ENCODE measurements at places on chromosomes 7 and 10.

- no peak for DNase-seq
Measured at GRCh38 chr10:115777646-115778045, 495.4 kb downstream of the GFRA1 start.

DNA sequence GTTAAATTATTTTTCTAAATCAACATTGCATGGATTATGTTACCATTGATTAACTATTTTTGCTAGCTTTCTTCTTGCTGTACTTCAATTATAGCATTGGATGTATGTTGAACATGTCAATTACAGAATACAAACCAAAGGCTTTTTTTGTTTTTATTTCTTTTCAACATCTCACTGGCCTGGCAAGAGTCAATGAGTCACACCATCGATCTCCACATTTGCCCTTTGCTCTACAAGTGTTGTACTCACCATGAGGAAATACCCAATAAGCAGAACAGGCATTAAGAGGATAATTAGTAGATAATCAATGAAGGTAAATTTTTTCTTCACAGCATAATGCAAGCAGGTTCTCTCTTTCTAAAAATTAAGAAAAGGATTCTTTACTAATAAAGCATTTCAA is 23.3 kb downstream of the ANKRD22 start:
- DNase-seq: no peak

GRCh38 chr10:104441329-104442000 is 87.8 kb downstream of the CFAP58 start:
- DNase-seq: no peak

GRCh38 chr7:100166317-100166940 is 2.0 kb downstream of the GAL3ST4 start:
- DNase-seq: no peak

GRCh38 chr10:101566333-101567164 is 21.5 kb downstream of the POLL start:
- DNase-seq: no peak

DNA sequence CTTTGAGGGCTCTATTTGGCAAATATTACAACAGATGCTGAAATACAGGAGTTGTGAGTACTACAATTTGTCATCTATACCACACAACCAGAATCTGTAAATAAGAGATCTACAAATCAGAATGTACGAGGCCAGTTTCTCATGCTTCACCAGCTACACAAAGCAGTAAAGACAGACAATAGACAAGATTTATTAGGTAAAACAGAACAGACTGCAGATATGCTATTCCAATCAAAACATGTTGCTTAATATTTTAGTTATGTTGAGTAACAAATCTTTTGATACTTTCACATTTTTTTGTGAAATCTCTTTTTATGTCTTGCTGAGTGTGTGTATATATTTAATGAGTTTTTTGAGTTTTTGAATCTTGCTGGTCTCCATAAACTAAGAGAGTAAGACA is 109.1 kb downstream of the CHCHD3 start:
- DNase-seq: no peak

GRCh38 chr7:158415316-158415715 is 172.3 kb downstream of the PTPRN2 start:
- DNase-seq: no peak

DNA sequence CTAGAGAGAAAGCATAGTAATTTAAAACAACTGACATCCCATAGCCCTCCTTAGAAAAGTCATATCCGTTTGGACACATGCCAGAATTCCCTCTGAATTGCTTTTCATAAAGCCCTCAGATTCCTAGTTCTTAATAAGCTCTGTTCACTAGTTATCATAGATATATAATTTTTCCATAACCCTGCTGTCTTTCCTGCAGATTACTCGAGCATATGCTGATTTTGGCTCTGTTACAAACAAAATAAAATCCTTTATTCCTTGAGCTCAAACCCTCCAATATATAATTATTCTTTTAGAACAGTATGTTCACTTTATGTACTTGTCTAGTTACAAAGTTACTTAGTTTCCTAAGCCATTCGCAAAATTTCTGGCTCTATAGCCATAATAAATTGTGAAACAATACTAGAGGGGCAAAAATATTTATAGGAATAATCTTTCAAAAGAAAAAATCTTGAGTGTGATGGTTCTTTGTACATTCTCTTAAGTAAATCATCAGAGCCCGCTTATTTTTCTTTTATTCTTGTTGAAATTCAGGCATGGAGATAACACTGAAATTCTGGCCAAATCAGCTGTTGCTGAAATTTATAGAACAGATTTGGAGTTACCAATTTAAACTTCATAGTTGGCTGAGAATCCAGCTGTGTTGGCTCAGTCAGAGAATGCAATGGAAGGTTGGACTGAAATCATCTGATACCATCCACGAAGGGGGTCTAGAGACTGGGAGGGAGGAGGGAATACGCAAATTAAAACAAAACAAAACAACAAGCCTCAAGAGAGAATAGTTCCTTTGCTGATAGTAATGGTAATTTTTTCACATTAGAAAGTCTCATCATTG is 146.1 kb upstream of the TMEM196 start:
- no peak for DNase-seq

DNA sequence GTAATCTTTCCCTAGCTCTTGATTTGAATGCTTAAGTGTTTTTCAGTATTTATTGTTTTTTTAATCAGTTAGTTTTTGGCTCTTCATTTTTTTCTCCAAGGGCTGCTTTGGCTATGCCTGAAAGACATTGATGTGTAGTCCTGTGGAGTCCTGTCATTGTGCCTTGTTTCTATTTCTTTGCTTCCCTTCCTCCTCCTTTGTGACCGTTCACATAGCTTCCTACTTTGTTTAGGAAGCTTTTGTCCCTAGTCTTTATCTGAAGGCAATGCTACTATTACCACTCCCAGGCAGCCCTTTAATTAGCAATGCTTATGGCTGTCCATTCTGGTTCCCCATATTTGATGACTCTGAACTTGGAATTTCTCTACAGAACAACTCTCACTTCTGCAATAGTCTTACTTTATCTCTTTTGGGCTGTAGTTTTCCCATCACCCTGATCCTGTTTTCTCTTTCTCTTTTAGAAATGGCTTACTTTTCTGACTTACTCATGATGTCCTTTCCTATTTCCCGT is 39.9 kb downstream of the ADCYAP1R1 start:
- DNase-seq: no peak

GRCh38 chr10:24951201-24952142 is 934 bp downstream of the PRTFDC1 start:
- DNase-seq: no peak

- no peak for DNase-seq
Measured at GRCh38 chr7:32670110-32671025, 175.1 kb downstream of the AVL9 start.

- no peak for DNase-seq
Measured at GRCh38 chr10:116947841-116948529, 57.0 kb downstream of the SHTN1 start.

DNA sequence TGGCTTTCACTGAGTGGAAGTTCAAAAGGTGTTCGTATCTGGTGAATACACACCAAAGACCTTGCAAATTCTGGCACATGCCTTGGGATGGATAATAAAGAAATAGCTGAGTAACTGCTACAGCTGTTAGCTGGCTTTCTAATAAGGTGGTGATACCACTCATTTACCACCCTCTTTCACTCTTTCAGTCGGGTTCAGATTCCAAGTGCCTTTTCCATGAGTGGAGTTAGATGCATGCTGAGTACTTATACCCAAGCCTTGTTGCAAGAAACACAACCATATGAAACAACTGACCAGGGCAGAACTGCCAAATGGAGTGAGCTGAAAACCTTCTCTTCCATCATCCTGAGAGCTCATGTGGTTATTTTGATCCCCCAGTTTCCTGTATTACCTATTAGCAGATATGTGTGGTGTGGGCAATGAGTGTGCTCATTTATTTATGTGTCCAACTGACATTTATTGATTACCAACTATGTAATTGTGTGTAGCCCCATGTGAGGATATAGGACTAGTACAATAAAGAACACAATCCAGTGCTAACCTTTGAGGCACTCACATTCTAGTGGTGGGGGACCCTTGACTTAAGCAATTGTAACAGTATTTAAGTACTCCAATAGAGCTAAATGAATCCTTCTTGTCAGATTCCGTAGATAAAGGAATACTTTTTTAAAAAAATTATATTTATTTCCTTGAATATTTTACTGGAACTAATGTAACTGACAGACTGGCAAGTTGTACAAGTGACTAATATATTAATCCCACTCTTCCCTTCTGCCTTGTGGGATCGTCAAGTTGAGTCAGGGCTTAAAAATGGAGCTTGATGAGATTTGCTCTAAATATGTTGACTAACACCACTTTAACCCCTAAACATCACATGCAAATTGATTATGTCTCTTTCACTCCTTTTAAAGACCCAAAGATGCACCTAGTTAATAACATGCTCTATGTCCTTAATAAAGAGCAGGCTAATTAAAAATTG is 124.7 kb downstream of the ARID5B start:
- DNase-seq: no peak

DNA sequence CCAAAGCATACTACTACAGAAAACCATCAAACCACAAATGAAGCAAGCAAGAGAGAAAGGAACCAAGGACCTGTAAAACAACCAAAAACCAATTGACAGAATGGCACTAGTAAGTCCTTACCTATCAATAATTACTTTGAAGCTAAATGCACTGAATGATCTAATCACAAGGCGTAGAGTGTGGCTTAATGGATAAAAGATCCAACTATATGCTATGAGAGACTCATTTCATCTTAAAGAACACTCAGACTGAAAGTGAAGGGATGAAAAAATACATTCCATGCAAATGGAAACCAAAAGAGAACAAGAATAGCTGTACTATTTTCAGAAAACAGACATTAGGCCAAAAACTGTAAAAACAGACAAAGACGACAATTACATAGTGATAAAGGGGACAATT is 70.7 kb downstream of the CRPPA start:
- DNase-seq: no peak

GRCh38 chr10:126204320-126204719 is 184.0 kb downstream of the ADAM12 start:
- no peak for DNase-seq

- DNase-seq: no peak
Measured at GRCh38 chr10:15464381-15464780, 93.3 kb upstream of the FAM171A1 start.

- no peak for DNase-seq
Measured at GRCh38 chr10:47123716-47124288, 176.2 kb upstream of the GDF10 start.

- DNase-seq: no peak
Measured at GRCh38 chr7:113677811-113678210, 241.0 kb downstream of the PPP1R3A start.

Data from effector memory CD4-positive, alpha-beta T cell (primary cell).